ENCODE measurements at places on chromosomes 13 and 19.

DNA sequence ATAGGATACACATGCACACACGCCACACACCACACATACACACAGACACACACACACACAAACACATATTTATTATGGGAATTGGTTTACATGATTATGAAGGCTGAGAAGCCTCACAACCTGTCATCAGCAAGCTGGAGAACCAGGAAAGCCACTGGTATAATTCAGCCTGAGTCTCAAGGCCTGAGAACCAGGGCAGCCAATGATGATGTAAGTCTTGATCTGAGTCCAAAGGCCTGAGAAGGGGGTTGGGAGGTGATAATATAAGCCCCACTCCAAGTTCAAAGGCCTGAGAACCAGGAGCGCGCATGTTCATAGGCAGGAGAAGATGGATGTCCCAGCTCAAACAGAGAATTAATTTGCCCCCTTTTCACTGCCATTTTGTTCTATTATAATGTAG is 18.7 kb upstream of the SOX21 start:
- no peak for DNase-seq

- DNase-seq: peak; percentile 18
These were observed 127.0 kb downstream of the IER2 start for GRCh38 chr19:13277104-13277809.

GRCh38 chr19:47447470-47448359 is 24.0 kb downstream of the SLC8A2 start:
- DNase-seq: no peak

- no peak for DNase-seq
These were observed 10.3 kb downstream of the PDE4A start for GRCh38 chr19:10430505-10431253.

DNA sequence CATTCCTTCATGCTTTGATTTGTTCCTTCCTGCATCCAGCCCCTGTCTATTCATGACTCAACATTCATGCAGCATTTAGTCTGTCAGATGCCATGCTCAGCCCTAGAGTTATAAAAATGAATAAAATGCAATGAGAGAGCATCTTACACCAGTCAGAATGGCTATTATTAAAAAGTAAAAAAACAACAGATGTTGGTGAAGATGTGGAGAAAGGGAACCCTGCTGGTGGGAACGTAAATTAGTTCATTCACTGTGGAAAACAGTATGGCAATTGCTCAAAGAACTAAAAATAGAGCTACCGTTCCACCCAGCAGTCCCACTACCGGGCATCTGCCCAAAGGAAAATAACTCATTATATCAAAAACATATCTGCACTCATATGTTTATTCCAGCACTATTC is 70.0 kb upstream of the GTF3A start:
- DNase-seq: no peak

DNA sequence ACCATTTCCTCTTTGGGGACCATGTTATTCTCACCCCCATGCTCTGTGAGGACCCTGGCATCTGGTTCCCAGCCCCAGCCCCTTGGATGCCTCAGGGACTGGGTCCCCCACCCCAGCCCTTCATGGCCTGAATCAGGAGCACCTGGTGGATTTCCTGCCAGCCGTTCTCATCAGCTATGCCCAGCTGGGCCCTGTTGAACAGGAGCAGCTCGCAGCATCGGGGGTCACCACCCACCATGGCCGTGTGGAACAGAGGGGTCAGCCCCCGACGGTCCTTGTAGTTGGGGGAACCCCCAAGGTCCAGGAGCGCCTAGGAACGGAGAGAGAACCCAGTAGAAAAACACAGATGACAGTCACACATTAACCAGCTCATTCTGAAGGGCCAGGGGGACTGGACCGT is 7.8 kb downstream of the SHANK1 start:
- no peak for DNase-seq

DNA sequence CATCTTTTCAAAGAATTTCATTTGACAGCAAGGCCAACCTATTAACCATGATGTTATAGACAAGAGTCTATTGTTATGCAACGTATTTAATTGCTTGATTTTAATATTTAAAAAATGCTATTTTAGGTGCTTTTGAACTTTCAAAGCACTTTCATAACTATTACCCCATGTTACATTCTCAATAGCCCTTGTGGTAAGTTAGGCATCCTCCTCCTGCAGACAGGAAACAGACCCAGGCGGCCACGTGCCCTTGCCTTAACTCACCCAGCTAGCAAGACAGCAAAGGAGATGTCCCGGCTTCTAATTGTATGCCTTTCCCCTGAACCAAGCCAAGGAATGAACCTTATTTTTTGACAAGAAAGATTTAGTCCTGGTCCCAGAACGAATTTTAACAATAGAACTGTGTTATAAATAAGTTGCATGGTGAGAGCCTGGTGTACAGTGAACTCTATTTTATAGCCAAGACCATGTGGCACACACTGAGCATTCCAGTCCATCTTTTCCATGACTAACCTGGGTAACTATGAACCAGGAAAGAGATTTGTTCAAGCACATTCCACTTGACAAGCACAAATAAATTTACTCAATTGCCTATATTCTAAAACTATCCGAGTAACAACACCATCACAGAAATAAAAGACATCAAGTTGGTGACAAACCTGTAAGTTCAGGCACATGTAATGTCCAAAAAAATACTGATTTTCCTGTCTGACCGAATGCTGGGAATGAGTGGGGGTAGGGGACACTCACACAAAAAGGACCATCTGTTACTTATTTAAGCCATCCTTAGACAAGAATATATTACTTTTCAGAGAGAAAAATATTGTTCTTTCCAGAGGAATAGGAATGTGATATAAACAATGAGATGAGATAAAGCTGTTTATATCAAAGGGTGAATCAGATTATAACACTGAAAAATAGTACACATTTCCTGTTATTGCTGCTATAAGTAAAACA is 163.0 kb downstream of the EFNB2 start:
- no peak for DNase-seq

DNA sequence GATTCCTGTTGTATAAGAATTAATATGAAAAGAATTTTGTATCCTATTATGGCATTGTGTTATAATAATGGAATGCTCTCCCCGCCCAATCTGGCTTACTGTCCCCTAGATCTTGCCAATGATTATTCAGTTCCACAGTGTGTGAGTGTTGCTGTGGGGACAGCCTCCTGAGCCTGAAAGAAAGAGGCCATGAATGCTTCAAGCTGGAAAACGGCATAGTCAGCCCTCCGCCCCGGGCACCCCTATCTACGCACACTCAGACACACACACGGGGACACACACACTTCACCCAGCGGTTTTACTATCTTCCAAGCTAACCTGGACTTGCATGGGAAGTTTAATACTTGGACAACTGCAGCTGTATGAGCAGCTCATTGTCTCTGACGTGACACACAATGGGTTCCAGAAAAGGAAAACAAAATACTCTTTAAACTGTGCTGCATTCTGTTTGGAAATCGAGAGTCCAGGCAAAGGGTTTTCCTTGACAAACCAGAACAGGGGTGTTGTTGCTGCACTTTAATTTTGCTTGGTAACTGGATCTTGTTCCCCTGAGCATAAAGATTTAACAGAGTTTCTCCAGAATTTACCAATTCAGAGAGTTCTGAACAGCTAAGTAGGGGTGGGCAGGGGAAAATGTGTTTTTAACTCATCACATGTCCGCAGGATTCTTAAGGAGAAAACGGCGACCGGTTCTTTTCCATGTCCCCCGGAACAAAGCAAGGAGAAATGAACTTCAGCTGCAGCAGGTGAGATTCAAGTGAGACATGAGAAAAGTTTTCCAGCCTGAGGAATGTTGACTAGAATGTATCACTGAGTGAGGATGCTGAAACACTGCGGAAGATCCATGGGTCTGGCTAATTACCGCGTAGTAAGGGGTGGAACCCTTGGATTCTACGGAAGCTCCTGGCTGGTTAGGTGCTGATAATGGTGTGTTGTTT is 472.9 kb downstream of the FOXO1 start:
- no peak for DNase-seq

DNA sequence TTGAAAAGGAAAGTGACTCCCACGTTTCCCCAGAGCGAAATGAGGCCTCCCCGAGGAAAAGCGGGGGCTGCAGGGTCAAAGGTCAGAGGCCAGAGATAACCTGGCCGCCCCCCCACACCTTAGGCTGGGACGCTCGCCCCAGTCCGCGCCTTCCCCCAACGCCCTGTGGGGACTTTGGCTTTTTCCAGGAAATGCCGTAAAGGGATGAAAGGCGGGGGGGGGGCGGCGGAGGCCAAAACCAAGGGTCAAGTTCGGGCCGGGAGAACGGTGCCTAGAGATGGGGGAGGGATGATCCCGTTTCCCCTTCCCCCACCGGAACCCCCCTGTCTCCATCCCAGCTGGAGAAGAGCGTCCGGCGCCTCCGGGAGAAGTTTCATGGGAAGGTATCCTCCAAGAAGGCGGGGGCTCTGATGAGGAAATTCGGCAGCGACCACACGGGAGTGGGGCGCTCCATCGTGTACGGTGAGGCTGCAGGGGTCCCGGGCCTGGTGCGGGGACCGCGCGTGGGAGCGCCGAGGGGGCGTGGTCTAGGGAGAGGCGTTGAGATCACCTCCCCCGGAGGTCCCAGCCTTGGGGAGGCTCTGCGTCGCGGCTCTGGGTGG is 575 bp downstream of the SHFL start:
- no peak for DNase-seq

Data from NCI-H1436 treated with DMSO at 0.1 percent for 48 hours (cell line).